IMR-90 (cell line): ENCODE measurements at places on chromosomes 5 and 9.

GRCh38 chr9:127928676-127929624, 1.6 kb downstream of the PIP5KL1 start:
- no peak for DNase-seq

GRCh38 chr5:116539222-116539621, 35.4 kb downstream of the SEMA6A start:
- DNase-seq: no peak

- no peak for DNase-seq
Measured at GRCh38 chr5:101288633-101289032, 385.6 kb upstream of the ST8SIA4 start.

- peak; percentile 83 for DNase-seq
Measured at GRCh38 chr5:52999344-52999949, 10.3 kb downstream of the ITGA2 start.

DNA sequence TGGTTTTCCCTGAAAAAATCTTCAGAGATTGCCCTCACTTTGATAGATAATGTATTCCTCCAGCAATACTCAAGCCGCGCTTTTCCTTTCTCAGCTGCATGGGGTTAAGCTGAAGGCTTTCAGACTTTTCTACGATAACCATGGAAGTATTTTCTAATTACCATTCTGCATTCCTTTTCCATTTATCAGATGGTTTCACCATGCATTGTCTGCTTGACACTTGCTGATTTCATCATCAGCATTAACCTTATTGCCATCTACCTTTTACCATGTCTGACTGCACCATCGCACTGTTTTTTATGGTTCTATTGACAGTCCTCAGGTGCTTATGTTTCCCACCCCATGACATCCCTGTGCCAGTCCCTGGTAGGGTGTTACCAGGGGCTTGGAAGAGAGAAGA, 91.6 kb downstream of the DMAC1 start:
- DNase-seq: no peak

- DNase-seq: no peak
Measured at GRCh38 chr5:173396311-173396993, 68.2 kb upstream of the STC2 start.

GRCh38 chr9:36559036-36559695, 13.5 kb upstream of the MELK start:
- peak; percentile 55 for DNase-seq

DNA sequence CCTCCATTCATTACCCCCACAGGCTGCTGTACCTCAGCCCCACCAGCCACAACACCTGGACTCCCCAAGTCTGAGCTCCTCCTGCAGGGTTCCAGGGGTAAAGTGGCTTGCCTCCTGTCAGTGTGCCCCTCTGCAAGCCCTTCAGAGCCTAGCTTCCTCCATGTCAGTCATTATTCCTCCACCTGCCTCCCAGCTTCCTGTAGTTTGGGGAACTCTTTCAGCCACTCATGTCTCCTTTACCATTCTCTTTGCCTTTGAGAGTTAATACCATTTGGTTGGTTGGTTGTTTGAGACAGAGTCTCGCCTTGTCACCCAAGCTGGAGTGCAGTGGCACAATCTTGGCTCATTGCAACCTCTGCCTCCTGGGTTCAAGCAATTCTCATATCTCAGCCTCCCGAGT, 36.2 kb downstream of the IRF1 start:
- DNase-seq: no peak

- DNase-seq: no peak
Measured at GRCh38 chr9:100129772-100130171, 30.7 kb downstream of the INVS start.

DNA sequence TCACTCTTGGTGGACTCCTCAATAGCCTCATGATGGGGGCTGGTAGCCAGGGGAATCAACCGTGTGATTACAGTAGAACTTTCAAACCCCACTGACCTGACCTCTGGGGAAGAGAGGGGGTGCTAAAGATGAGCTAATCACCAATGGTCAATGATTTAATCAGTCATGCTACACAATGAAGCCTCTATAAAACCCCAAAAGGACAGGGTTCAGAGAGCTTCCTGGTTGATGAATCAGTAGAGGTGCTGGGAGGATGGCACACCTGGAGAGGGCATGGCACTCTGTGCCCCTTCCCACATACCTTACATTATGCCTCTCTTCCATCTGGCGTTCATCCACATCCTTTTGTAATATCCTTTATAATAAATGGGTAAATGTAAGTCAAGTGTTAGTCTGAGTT, 8.9 kb upstream of the SH3TC2 start:
- no peak for DNase-seq

DNA sequence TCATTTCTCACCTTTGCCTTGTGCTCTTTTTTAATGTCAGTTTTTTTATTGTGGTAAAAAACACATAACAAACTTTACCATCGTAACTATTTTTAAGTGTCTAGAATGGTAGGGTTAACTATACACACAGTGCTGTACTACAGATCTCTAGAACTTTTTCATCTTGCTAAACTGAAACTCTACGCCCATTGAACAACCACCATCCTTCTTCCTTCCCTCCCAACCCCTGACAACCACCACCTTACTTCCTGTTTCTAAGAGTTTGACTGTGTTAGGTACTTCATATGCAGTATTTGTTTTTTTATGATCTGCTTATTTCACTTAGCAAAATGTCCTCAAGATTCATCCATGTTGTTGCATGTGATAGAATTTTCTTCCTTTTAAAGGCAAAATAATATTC, 54.9 kb downstream of the PSAT1 start:
- no peak for DNase-seq

GRCh38 chr9:4792054-4792571, 631 bp upstream of the RCL1 start:
- DNase-seq: no peak

GRCh38 chr5:34977934-34978613, 48.7 kb downstream of the DNAJC21 start:
- DNase-seq: no peak

DNA sequence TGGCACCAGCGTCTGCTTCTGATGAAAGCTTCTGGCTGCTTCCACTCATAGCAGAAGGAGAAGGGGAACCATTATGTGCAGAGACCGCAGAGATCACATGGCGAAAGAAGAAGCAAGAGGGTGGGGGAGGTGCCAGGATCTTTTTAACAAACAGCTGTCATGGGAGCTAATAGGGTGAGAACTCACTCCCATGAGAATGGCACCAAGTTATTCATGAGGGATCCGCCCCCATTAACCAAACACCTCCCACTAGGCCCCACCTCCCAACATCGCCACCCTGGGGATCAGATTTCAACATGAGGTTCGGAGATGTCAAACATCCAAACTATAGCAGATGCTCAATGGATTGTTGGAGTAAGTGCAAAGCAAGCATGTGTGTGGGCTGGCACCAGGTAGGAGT, 125.8 kb upstream of the SLIT3 start:
- DNase-seq: no peak

DNA sequence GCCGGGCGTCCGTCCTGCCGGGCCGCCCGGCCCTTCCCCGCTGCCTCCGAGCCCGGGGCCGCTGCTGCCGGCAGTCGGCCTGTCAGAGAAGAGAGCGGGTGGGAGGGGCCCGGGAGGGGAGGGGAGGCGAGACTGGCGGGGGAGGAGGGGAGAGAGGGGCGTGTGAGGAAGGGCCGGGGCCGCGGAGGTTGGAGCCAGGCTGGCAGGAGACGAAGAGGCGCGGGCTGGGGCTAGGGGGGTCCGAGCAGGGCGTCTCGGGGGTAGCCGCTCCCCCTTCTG, 570 bp downstream of the CREBRF start:
- DNase-seq: no peak

GRCh38 chr5:14301186-14301585, 158.0 kb downstream of the TRIO start:
- no peak for DNase-seq

- no peak for DNase-seq
Measured at GRCh38 chr9:14198841-14199455, 115.0 kb downstream of the NFIB start.

GRCh38 chr9:121954477-121955140, 138.5 kb downstream of the TTLL11 start:
- peak; percentile 78 for DNase-seq

- DNase-seq: no peak
Measured at GRCh38 chr5:102718819-102719218, 36.3 kb upstream of the PAM start.

GRCh38 chr9:123933440-123934212, 3.7 kb upstream of the DENND1A start:
- DNase-seq: peak; percentile 79

DNA sequence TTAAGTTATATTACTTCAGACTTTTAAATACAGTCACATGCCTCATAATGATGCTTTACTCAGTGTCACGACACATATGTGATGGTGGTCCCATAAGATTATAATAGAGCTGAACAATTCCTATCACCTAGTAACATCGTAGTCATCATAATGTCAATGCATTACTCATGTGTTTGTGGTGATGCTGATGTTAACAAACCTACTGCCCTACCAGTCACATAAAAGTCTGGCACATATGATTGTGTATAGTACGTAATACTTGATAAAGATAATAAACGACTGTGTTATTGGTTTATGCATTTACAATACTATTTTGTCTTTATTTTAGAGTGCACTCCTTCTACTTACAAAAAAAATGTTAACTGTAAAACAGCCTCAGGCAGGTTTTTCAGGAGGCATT, 103.7 kb downstream of the PAM start:
- DNase-seq: peak; percentile 88

- DNase-seq: no peak
Measured at GRCh38 chr5:162837155-162837554, 600.2 kb upstream of the CCNG1 start.

DNA sequence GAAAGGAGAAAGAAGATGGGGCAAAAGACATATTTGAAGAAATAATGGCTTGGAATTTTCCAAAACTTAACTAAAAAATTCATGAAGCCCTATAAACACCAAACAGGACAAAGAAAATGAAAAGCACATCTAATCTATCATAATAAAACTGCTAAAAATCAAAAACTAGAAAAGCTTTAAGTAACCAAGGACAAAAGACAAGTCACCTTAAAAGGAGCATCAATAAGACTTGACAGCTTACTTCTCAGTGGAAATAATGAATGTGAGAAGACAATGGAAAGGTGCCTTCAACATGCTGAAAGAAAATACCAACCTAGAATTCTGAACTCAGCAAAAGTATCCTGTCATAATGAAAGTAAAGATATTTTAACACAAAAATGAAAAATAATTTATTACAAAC, 27.0 kb downstream of the GTF3C4 start:
- DNase-seq: no peak

- DNase-seq: no peak
Measured at GRCh38 chr5:148497757-148498156, 114.0 kb downstream of the FBXO38 start.

DNA sequence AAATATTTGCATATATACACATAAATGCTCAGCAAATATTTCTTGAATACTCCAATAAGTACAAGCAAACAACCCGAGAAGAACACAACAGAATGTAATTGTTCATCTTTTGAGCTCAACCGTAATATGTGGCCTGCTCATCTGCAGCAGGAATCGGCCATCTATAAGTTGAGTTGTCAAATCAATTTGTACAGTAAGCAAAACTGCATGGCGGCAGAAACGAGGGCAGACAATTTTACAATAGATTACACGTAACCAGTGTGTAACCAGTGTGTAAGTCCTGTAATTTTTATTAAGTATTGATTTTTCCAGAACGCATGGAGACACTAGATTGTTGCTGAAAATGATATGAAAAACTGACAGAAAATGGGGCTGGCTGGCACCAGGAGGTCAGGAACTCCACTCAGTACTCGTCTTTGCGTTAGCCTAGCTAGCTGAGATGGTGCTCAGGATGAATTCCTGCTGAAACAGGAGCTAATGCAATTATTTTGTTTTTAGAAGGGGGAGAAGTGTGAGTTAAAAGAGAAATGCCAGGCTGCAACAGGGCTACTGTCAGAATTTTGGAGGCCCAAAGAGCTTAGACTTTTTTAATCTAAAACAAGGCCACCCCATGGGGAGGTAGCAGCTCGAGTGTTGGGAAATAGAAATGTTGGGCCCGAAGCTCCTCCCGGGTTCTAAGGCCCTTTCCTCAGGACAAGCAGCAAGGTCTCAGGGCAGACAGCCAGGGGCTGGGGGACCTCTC, 682 bp downstream of the DHX29 start:
- no peak for DNase-seq

- peak; percentile 15 for DNase-seq
Measured at GRCh38 chr9:18068900-18069299, 405.1 kb upstream of the ADAMTSL1 start.

GRCh38 chr5:122200450-122200849, 71.1 kb downstream of the ZNF474 start:
- DNase-seq: no peak

DNA sequence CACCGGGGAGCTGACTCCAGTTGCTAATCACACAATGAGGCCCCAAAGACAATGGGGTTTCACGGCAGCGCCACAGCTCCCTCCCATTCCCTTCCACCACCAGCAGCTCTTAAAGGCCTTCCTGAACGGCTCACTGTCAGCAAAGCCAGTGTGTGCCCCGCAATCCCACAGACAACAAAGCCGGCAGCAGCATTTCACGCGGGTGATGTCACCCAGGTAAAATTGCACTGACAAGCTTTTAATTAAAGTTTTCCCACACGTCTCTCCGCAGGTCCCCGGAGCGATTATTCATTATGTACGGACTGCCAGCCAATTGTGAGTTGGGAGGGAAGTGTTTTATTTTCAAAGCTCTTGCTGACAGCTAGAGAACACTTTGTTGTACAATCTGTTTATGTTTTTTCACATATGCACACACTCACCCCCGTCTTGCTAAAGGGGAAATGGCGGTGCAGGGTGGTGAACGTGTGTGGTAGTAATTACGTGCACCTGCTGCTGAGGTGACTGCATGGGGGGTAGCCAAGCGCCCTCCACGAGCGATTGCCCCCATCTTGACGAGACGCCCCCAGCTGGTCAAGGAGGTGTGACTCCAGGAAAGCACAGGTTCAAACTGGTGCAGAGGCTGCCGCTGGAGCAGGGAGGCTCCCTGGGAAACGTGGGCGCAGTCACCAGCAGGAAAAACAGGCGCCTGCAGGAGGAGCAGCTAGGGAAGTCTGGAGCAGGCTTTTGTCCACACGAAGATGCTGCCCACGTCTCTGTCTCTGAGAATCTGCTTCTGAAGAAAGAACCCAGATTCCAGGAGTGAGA, 65.0 kb downstream of the IRX2 start:
- DNase-seq: no peak

DNA sequence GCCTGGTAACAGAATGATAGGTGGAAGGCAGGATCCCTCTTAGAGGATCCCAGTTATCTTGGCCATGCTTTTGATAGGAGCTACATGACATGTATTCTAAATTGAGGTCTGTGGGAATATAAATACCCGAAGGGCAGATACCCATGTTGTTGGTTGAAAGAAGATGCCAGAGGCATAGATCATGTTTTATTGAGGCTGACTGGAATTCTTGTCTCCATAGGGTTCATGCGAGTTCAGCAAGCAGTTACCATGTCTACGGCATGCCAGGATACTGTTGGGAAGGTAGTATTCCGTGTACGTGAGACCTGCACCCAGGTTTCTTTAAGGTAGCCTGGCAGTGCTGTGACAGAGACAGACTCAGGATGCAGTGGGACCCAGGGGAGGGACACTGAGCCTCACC, 230.7 kb downstream of the NR3C1 start:
- no peak for DNase-seq
